Activated naive CD4-positive, alpha-beta T cell treated with anti-CD3 and anti-CD28 coated beads, Interleukin-2, amount 10 ng/mL, durations not matched to agents 7 days and 5 days (primary cell): ENCODE measurements at places on chromosomes 5 and 9.
A peak's percentile ranks its signal among the peaks of the same experiment; 100 is the strongest.

- H3K27ac ChIP-seq, result no peak overlapping the region
- no peak overlapping the region for H3K4me3 ChIP-seq
- H3K36me3 ChIP-seq, result no peaks in the 10 kb centered on the region
- peaks cover 3% of the 10 kb centered on the region for H3K4me1 ChIP-seq
Observed at GRCh38 chr5:154242442-154242841, 51.9 kb downstream of the GALNT10 start.

DNA sequence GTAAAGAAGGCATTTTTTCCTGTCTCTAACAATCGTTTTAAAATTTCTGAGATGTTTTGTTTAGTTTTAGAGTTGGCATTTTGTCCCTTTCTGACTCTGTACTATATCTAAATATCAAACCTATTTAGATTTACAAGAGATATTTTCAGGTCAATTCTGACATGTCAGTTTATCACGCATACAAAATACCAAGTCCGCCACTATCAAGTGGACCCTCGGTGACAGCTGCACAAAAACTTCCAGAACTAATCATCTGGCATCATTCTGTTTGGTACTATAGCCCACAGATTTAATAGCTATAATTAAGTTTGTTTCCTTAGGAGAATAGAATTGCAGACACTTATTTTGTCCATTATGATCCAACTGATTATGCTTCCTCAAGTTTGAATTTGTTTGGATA is 1278.2 kb downstream of the CDH12 start:
- no peak overlapping the region for H3K27ac ChIP-seq
- H3K27me3 ChIP-seq, result no peaks in the 10 kb centered on the region
- no peak for DNase-seq
- H3K4me1 ChIP-seq, result no peaks in the 10 kb centered on the region

DNA sequence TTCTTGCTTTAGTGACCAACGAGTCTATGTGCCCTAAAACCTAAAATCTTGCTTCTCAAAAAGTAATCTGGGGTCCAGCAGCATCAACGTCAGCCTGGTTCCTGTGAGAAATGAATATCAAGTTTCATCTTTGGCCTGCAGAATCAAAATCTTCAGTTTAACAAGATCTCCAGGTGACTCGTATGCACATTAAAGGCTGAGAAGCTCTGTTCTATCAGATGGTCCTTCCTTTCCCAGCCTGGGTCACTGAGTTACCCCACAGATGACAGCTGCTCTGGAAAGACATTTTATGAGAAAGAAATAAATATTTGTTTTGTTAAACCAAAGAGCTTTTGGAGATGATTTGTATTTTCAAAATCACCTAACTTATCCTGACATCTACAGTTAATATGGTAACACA is 75.8 kb downstream of the ADAMTSL1 start:
- no peak for DNase-seq
- H3K36me3 ChIP-seq, result no peaks in the 10 kb centered on the region
- H3K4me1 ChIP-seq, result no peaks in the 10 kb centered on the region
- no peaks in the 10 kb centered on the region for H3K27me3 ChIP-seq
- H3K27ac ChIP-seq, result no peak overlapping the region

- H3K27me3 ChIP-seq, result no peaks in the 10 kb centered on the region
- H3K4me1 ChIP-seq, result no peaks in the 10 kb centered on the region
- no peak overlapping the region for H3K27ac ChIP-seq
- H3K4me3 ChIP-seq, result no peak overlapping the region
Observed at GRCh38 chr5:63398346-63398745, 563.9 kb downstream of the HTR1A start.

DNA sequence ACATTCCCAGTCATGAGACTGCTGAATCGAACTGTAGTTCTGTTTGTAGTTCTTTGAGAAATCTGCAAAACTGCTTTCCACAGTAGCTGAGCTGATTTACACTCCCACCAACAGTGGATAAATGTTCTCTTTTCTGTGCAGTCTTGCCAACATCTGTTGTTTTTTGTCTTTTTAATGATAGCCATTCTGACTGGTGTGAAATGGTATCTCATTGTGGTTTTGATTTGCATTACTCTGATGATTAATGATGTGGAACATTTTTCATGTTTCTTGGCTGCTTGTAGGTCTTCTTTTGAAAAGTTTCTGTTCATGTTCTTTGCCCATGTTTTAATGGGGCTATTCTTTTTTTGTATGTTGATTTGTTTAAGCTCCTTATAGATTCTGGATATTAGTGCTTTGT is 187.3 kb upstream of the TLE4 start:
- no peaks in the 10 kb centered on the region for H3K4me1 ChIP-seq
- no peaks in the 10 kb centered on the region for H3K36me3 ChIP-seq
- peaks cover 4% of the 10 kb centered on the region for H3K27me3 ChIP-seq
- no peak for DNase-seq
- no peak overlapping the region for H3K27ac ChIP-seq
- H3K4me3 ChIP-seq, result no peak overlapping the region

DNA sequence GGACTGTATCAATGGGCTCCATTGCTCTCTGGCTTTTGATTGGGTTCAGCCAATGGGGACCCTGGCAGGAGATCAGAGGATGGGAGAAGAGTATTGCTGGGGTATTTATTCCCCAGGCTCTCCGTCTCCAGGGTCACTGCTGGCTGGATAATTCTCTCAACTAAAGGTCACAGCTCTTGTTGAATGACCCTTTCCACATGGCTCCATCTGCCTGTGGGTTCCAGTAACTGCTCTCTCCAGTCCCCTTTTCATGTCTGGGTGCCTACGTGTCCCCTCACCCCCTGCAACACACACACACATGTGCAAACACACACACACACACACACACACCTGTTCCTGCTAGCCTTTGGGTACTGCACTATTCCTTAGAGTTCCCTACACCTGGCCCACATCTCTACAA is 53.9 kb upstream of the RIC1 start:
- no peak for DNase-seq
- no peak overlapping the region for H3K4me3 ChIP-seq
- H3K36me3 ChIP-seq, result peaks cover 6% of the 10 kb centered on the region
- peaks cover 14% of the 10 kb centered on the region for H3K4me1 ChIP-seq
- no peak overlapping the region for H3K27ac ChIP-seq
- H3K27me3 ChIP-seq, result no peaks in the 10 kb centered on the region

- no peak overlapping the region for H3K27ac ChIP-seq
- peak; percentile 20 for DNase-seq
Observed at GRCh38 chr9:33124751-33125381, 42.3 kb downstream of the B4GALT1 start.

- H3K36me3 ChIP-seq, result no peaks in the 10 kb centered on the region
- no peaks in the 10 kb centered on the region for H3K27me3 ChIP-seq
- peak overlapping the region; percentile 78 for H3K27ac ChIP-seq
- peaks cover 6% of the 10 kb centered on the region for H3K4me1 ChIP-seq
Observed at GRCh38 chr9:37531699-37532098, 44.5 kb downstream of the FBXO10 start.

DNA sequence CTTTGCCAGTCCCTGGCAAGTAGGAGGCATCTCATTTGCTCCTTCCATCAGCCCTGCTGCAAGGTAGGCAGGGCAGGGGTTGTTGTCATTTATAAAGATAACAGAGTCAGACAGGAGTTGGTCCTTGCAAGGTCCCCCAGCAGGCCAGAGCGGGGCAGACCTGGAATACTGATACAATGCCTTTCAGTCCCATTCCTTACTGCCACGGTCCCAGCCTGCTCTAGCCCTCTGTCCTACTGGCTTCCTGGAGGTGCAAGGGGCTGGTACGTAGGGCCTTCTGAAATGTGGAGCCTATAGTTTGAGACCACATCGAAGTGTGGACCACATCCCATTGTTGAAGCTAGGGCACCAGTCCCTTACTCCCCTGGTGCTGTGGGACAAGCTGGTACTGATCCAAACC is 42.8 kb upstream of the PITX1 start:
- no peaks in the 10 kb centered on the region for H3K4me1 ChIP-seq
- no peaks in the 10 kb centered on the region for H3K36me3 ChIP-seq
- H3K4me3 ChIP-seq, result no peak overlapping the region

DNA sequence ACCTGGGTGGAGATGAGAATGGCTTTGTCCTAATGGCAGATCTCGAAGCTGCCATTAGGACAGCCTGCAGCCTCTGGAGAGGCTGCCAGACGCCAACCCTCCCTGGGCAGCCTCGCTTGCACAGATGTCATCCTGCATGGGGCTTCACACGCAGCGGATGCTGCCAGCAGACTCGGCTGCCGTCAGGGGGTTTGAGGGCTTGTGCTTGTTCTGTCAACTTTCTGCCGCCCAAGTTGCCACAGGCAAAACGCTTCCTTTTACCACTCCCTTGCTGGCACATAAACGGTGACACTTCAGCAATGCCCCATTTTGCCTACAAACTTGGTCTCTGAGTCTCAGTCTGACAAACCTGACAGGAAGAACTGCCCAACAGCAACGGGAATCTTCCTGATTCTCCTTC is 24.7 kb downstream of the DAP start:
- H3K36me3 ChIP-seq, result peaks cover 42% of the 10 kb centered on the region
- no peak overlapping the region for H3K27ac ChIP-seq
- H3K27me3 ChIP-seq, result no peaks in the 10 kb centered on the region
- no peak for DNase-seq
- no peaks in the 10 kb centered on the region for H3K4me1 ChIP-seq
- no peak overlapping the region for H3K4me3 ChIP-seq

DNA sequence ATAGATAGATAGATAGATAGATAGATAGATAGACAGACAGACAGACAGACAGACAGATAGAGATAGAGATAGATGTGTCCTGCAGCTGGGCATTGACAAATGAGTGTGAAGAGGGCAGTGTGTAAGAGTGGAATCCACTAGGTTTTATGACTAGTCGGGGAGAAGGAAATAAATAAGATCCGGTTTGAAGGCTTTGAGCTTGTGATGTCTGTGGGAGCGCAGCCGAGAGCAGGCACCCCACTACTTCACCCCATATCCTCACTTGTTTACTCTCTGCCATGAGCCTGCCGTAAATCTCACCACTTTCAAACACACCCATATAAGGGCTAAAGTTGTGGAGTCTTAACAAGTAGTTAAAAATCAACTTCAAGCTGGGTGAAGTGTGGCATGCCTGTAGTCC is 1.4 kb upstream of the SUSD1 start:
- H3K36me3 ChIP-seq, result peaks cover 22% of the 10 kb centered on the region
- peak overlapping the region; percentile 35 for H3K4me3 ChIP-seq
- peak; percentile 60 for DNase-seq
- H3K27ac ChIP-seq, result peak overlapping the region; percentile 69

GRCh38 chr9:70542311-70542931 is 128.0 kb upstream of the KLF9 start:
- H3K36me3 ChIP-seq, result no peaks in the 10 kb centered on the region
- DNase-seq, result no peak
- no peak overlapping the region for H3K4me3 ChIP-seq
- no peaks in the 10 kb centered on the region for H3K4me1 ChIP-seq
- peaks cover 3% of the 10 kb centered on the region for H3K27me3 ChIP-seq
- H3K27ac ChIP-seq, result no peak overlapping the region

DNA sequence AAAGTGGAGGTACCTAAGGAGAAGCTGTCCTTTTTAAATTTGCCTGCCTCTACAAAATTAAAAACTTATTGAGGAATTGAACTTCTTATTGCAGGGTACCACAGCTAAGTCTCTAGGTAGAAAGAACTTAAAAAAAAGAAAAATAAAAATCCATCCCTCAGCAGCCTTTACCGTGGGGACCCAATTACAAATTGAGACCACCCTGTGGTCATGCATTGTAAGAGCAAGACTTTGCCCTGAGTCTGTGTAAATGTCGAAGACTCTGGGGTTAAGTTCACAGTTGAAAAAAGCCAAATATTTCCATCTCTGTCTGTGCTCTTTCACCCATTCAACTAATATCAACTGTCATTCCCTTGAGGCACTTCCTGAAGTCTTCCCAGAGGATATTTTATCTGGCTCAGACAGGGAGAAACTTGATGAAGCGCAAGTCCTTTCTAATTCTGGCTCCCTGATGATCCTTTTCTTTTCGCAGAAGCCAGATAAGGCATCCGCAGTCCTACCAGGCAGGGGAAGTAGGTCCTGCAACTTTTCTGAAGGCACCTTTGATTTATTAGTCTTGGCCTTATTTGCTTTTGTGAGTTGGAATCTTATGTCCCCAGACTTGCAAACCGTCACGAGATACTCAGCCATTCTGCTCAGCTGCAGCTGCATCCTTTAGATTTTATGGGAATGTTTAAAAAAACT is 323.8 kb upstream of the WWC1 start:
- no peak overlapping the region for H3K27ac ChIP-seq
- no peak for DNase-seq
- H3K4me3 ChIP-seq, result no peak overlapping the region
- H3K36me3 ChIP-seq, result no peaks in the 10 kb centered on the region
- no peaks in the 10 kb centered on the region for H3K4me1 ChIP-seq

GRCh38 chr5:113487781-113488644 is at the start of gene MCC:
MCC (minus strand) TSS chr5:113488453.
- H3K4me3 ChIP-seq, result peak within 1 kb of the TSS; percentile 67
- peaks cover 26% of the 10 kb centered on the region for H3K4me1 ChIP-seq
- peak; percentile 53 for DNase-seq
- no peak within 1 kb of the TSS for H3K27ac ChIP-seq

DNA sequence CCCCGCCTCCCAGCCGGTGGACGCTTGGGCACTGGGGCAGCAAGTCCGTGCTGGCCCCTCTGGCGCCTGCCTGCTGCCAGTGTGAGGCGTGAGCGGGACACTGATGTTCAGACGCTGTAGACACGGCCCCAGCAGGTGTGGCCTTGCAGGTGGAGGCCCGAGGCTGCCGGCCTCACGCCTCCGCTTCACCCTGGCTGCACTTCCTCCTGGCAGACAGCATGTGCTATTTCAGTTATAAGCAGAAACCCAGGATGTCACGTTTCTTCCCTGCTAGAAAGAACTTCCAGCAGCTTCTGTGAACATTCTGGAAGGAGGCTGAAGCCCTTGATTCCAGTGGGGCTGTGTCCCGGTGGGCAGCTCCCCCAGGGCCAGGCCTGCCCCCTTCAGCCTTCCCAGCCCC is 114.8 kb upstream of the FCN2 start:
- H3K36me3 ChIP-seq, result no peaks in the 10 kb centered on the region
- peaks cover 8% of the 10 kb centered on the region for H3K27me3 ChIP-seq
- no peak for DNase-seq
- H3K27ac ChIP-seq, result no peak overlapping the region

- H3K27ac ChIP-seq, result no peak overlapping the region
- peaks cover 5% of the 10 kb centered on the region for H3K36me3 ChIP-seq
- H3K27me3 ChIP-seq, result peaks cover 7% of the 10 kb centered on the region
- H3K4me3 ChIP-seq, result no peak overlapping the region
- H3K4me1 ChIP-seq, result no peaks in the 10 kb centered on the region
Observed at GRCh38 chr9:5893134-5893505, 2.4 kb downstream of the MLANA start.

DNA sequence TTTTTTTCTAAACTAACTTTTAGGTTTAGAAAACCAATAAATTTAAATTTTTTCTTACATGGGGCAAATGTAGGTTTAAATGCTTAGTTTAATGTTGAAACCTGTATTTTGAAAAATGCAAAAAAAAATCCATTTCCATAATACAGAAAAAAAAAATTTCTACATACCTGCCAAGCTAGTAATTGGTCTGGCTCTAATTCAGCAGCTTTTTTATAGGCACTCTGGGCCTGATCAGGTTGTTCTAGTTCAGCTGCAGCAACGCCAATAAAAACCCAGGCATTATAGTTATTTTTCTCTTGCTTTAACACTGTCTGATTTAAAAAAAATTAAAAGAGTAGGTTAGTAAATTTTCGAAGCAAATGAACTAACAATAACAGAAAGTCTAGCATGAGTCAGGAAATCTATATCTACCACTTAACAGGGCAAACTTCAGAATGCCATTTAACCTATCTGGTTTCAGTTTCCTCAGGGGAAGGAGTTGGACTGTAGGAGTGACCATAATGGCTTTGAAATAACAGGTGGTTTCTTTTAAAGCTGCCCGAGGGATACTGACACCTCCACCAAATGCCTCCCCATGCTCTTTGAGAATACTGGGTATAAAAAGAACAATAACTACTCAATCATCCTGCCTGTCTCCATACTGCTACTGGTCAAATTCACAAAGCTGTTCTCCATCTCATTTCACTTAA is 11.6 kb downstream of the SKIC3 start:
- H3K27ac ChIP-seq, result no peak overlapping the region
- DNase-seq, result no peak
- H3K4me1 ChIP-seq, result peaks cover 3% of the 10 kb centered on the region
